ENCODE measurements at places on chromosomes 4 and X.
A peak's percentile ranks its signal among the peaks of the same experiment; 100 is the strongest.

DNA sequence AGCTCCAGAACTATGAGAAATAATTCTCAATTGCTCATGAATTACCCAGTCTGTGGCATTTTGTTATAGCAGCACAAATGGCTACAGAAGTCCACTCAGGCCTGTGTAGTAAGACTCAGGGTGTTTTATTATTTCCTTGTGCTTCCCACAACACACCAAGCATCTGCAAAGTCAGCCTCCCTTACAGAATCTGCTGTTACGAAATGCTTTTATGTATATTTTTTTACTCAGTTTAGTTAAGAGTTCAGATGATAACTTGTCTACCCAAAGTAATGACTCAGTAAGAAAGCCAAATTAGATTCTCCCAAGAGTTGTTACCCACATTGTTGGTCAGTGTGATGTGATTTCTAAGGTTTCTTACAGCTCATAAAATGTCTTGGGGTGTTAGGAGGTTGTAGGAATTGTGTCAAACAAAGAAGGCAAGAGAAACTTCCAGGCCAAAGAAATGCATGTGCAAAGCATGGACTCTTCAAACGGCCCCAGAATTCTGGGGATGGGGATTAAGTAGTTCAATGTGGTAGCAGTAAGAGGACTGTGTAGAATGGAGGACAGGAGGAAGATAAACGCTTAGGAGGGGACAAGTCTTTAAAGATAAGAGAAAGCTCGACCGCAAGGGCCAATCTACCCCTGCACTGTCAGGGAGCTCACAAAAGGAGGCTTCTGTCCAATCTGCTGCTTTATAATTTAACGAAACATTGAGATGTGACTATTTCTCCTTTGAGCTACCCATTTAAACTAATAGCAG is 35.4 kb upstream of the TMEM184C start:
- peaks cover 3% of the 10 kb centered on the region for H3K36me3 ChIP-seq
- H3K4me3 ChIP-seq: no peak overlapping the region
- no peak overlapping the region for H3K27ac ChIP-seq
- peaks cover 5% of the 10 kb centered on the region for H3K27me3 ChIP-seq
- no peaks in the 10 kb centered on the region for H3K4me1 ChIP-seq
- DNase-seq: no peak

DNA sequence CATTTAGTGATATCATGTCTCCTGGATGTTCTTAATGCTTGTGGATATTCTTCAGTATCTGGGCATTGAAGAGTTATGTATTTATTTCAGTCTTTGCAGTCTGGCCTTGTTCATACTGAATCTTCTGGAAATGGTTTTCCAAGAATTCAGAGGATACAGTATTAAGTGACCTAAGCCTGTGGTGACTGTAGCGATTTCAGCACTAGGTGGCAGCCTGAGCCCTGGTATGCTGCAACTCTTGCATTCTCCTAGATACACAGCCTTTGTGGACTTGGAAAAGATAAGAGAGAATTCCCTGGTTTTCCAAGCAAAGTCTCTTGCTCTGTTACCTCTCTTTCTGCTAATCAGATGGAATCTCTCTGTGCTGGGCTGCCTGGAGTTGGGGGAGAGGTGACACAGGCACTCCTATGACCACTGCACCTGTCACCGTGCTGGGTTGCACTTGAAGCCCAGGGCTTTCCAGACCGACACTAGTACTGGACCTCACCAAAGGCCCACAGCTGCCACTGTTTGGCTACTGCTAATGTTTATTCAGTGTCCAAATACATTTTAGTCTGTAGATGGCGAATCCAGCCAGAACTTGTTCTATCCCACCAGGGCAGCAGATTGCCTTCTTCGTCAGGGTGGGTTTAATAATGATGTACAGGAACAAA is 19.3 kb upstream of the SPIN2A start:
- DNase-seq: peak; percentile 39
- no peaks in the 10 kb centered on the region for H3K4me1 ChIP-seq
- no peak overlapping the region for H3K4me3 ChIP-seq

- H3K4me1 ChIP-seq: no peaks in the 10 kb centered on the region
- DNase-seq: no peak
- no peak overlapping the region for H3K27ac ChIP-seq
- H3K4me3 ChIP-seq: no peak overlapping the region
These were observed 50.7 kb downstream of the MXRA5 start for GRCh38 chrX:3295731-3296130.

GRCh38 chr4:37980246-37980645 is 20.0 kb downstream of the PTTG2 start:
- H3K27me3 ChIP-seq: no peaks in the 10 kb centered on the region
- DNase-seq: no peak
- H3K4me3 ChIP-seq: no peak overlapping the region

DNA sequence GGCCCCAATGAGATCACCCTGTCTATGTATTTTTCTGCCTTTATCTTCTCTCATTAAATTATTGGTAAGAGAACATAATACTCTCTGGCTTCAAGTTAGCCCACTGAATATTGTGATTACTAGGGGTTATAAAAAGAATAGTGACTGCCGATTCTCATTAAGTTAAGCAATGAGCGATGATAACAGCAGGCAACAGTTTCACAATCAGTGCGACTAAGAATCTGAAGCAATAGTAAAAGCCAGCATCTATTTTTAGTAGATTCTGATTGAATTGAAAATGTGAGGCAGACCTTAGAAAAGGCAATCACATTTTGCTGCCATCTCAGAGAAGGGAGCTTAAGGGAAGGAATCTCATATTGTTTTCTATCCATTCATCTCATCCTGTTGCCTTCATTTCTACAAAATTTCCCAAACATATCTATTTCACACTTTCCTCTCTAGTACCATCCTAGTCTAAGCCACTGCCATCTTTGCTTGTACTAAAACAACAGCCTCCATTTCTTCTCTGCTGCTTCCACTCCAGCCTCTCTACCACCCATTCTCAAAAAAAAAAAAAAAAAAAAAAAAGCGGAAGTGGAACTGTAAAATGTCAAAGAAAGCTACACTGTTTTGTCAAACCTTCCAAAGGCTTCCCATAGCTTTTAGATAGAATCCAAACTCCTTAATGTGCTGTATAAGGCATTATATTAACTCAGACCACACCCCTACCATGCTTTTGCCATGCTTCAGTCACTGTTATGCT is 17.4 kb downstream of the GABRA4 start:
- H3K27ac ChIP-seq: no peak overlapping the region
- no peaks in the 10 kb centered on the region for H3K36me3 ChIP-seq
- DNase-seq: no peak
- H3K4me1 ChIP-seq: no peaks in the 10 kb centered on the region
- H3K4me3 ChIP-seq: no peak overlapping the region
- no peaks in the 10 kb centered on the region for H3K27me3 ChIP-seq

- no peaks in the 10 kb centered on the region for H3K4me1 ChIP-seq
- H3K27me3 ChIP-seq: peaks cover 1% of the 10 kb centered on the region
- no peaks in the 10 kb centered on the region for H3K36me3 ChIP-seq
- DNase-seq: no peak
These were observed 27.8 kb upstream of the FTHL17 start for GRCh38 chrX:31099536-31100090.

DNA sequence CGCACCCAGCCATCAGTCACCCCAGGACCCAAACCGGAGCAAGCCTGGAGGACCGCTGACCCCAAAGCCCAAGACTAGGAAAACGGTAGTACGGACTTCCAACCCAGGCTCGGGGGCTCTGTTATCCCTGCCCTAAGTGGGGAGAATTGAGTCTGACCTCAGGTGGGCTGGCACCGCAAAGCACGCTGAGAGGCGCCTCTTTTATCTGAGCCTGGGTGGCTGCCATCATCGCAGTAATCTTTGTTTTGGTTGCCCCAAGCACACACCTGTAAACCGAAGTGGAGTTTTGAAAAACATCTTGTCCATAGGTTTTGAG is 894 bp upstream of the SH3RF1 start:
- H3K4me3 ChIP-seq: peak overlapping the region; percentile 79
- H3K27ac ChIP-seq: peak overlapping the region; percentile 59
- H3K36me3 ChIP-seq: no peaks in the 10 kb centered on the region
- peaks cover 28% of the 10 kb centered on the region for H3K4me1 ChIP-seq
- no peak for DNase-seq

GRCh38 chrX:121479406-121479805 is 432.0 kb downstream of the GLUD2 start:
- H3K27me3 ChIP-seq: no peaks in the 10 kb centered on the region
- H3K36me3 ChIP-seq: no peaks in the 10 kb centered on the region
- no peak overlapping the region for H3K27ac ChIP-seq
- no peak overlapping the region for H3K4me3 ChIP-seq

GRCh38 chrX:111180750-111181240 is 84.8 kb downstream of the PAK3 start:
- H3K27ac ChIP-seq: no peak overlapping the region
- H3K27me3 ChIP-seq: no peaks in the 10 kb centered on the region
- no peaks in the 10 kb centered on the region for H3K36me3 ChIP-seq
- H3K4me1 ChIP-seq: peaks cover 16% of the 10 kb centered on the region
- DNase-seq: no peak
- no peak overlapping the region for H3K4me3 ChIP-seq

Measured in glutamatergic neuron (in vitro differentiated cells).